ENCODE measurements at places on chromosomes 1 and 21. TPM values are rescaled to one million over a fixed set of nuclear protein-coding genes. Genes with fewer than 3 reads are reported as not detected.

DNA sequence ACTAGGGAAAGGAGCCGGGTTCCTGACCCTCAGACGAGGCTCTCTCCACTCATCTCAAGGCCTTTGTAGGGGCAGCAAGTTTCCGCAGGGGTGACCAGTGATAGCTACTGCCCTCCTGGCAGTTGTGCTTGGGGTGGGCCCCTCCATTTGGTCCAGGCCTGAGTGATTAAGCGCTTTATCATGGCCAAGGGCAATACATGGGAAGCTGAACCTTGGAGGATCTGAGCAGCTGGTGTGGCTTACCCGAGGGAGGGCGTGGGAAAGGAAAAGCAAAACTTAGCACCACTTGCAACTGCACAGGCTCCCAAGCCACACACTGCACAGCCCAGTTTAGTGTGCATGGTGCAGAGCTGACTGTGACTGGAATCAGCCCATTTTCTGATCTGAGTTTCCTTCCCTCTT, 47.8 kb downstream of the GADD45A start:
- no peaks in the 10 kb centered on the region for H3K27me3 ChIP-seq
- H3K27ac ChIP-seq, result no peak overlapping the region
- H3K4me1 ChIP-seq, result peaks cover 18% of the 10 kb centered on the region
- no peak overlapping the region for H3K4me3 ChIP-seq

DNA sequence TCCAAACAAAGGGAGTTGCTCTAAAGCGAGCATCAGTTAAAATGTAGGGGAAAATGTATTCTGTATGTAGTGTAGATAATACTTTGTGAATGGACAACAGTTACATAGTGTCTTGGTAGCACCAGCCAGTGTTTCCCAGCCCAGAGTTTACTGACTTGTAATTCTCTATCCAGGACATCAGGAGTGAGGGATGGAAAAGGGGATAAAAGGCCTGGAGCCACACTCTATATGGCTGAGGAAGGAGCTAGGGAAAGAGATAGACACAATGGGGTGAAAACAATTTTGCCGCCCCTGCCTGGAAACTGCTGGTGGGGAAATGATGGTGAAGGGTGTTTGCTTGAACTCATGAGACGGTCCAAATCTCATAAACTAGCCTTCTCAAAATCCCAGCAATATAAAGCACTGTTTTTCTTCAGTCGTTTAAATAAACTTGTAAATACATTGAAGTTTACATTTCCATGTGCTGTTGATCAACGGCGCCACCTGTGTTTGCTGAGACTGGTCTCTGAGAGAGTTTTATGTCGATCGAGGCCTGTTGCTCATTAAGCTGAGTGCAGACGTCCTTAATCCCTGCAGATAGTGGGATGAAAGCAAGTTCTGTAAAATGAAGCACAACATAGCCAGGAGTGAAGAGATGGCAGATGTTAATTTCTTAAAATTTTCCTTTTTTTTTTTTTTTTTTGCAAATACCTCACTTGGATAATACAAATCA, 27.9 kb upstream of the AGO1 start:
- H3K27me3 ChIP-seq, result no peaks in the 10 kb centered on the region
- no peak overlapping the region for H3K4me3 ChIP-seq
- no peaks in the 10 kb centered on the region for H3K4me1 ChIP-seq
- DNase-seq, result no peak

DNA sequence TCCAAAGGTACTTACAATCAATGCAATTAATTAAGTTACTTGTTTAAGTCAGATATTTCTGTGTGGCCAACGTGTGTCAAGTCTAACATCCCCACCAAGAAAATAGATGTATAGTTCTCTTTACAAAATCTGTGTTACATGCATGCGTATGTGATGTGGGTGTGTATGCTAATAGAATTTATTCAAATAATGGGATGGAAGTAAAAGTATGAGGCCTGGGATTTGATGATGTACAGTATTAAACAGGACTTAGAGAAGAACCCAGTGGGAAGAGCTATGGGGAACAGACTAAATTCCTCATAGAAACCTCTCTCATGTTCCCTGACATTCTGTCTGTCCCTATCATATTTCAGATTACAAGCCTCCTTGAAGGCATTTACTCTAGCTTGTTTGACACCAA, 72.5 kb downstream of the IFI44 start:
- no peaks in the 10 kb centered on the region for H3K4me1 ChIP-seq
- H3K36me3 ChIP-seq, result no peaks in the 10 kb centered on the region
- no peak overlapping the region for H3K27ac ChIP-seq

- no peak overlapping the region for H3K27ac ChIP-seq
- H3K4me3 ChIP-seq, result no peak overlapping the region
- no peak for DNase-seq
- no peaks in the 10 kb centered on the region for H3K36me3 ChIP-seq
- H3K4me1 ChIP-seq, result no peaks in the 10 kb centered on the region
- no peaks in the 10 kb centered on the region for H3K27me3 ChIP-seq
Observed at GRCh38 chr1:167173516-167174184, 47.0 kb upstream of the POU2F1 start.

DNA sequence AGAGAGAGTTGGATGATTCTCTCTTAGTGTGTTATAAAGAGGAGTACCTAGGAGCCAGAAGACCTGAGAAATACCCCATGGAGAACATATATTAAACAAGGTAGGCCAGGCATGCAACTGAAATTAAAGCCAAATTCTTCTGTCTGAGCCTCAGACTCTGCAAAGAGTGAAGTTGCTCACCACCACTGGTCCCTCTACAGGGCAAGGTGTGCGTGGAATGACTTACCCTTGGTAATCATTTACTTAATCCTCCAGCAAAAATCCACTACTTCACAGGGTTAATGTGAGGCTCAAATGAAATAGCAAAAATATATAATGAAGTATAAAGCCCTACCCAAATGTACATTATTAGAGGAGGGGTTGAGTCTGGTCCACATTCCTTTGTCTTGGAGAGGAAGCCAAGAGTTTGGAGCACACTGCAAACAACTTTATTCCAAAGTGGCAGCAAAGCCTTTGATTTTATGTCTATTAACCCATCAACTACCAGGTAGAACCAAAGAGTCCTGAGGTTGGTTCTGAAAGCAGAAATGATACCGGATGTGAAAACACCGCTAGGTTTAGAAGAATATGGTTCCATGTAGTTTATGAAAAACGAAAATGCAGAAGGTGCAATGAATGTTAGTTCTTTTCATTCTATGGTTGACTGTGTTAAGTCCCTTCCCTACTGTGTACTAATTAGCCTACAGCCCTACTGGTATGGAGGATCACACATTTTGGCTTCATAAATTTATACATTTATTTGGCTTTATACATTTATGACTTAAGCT, 8.5 kb downstream of the SSR2 start:
- no peak overlapping the region for H3K27ac ChIP-seq
- DNase-seq, result no peak
- H3K27me3 ChIP-seq, result no peaks in the 10 kb centered on the region
- peaks cover 3% of the 10 kb centered on the region for H3K4me1 ChIP-seq

DNA sequence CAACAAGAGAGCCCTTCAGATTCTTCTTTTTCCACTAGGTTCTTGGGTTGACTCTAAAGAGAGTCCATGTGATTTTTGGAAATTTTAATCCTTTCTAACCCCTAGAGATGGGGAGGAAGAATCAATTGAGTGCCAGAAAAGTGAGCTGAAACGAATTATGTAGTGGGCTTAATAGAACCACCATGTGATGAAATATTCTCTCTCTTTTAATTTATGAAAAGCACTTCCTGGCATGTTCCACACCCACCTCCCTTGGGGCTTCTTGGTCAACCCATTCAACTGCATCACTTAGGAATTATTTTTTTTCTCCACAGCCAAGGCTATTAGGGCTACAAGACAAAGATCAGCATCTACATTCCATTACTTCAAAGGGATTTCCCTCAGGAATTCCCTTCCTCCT, 79.6 kb downstream of the ZC3H11B start:
- H3K27ac ChIP-seq, result no peak overlapping the region
- no peak overlapping the region for H3K4me3 ChIP-seq
- no peaks in the 10 kb centered on the region for H3K27me3 ChIP-seq
- H3K36me3 ChIP-seq, result no peaks in the 10 kb centered on the region

PINK1 gene
- 19.0 TPM for polyA plus RNA-seq

KCNK1 gene
- not detected for polyA plus RNA-seq
